ENCODE measurements at places on chromosomes 16 and 17. TPM values are rescaled to one million over a fixed set of nuclear protein-coding genes. Genes with fewer than 3 reads are reported as not detected.

Gene TP53TG3
- not detected for total RNA-seq

Gene MYH2
- not detected for total RNA-seq

Gene WNT9B
- total RNA-seq = not detected

Gene MMD
- total RNA-seq = 35.2 TPM

Gene LPO
- not detected for total RNA-seq

Gene ADORA2B
- 20.8 TPM for total RNA-seq

Gene XYLT1
- 6.3 TPM for total RNA-seq

Gene OR1F1
- not detected for total RNA-seq

Gene CES4A
- not detected for total RNA-seq

Gene WSCD1
- not detected for total RNA-seq

Gene MSLN
- total RNA-seq = 1.7 TPM

Gene CPHXL2
- not detected for total RNA-seq

Gene PARD6A
- total RNA-seq = 2.0 TPM

Gene PDIA2
- not detected for total RNA-seq

Gene SEPHS2
- 11.3 TPM for total RNA-seq

Gene WFIKKN1
- 2.9 TPM for total RNA-seq

Gene IRX6
- total RNA-seq = not detected

Gene CLEC3A
- not detected for total RNA-seq

Gene CDH15
- 0.10 TPM for total RNA-seq

Gene ANKRD40CL
- total RNA-seq = not detected

Gene DBNDD1
- 10.9 TPM for total RNA-seq

Gene DHRS7C
- total RNA-seq = not detected
